Left ventricle myocardium inferior (tissue), 1 donor: ENCODE measurements at places on chromosomes 12 and 14.

- H3K4me1 ChIP-seq: no peaks in the 10 kb centered on the region
- no peak for DNase-seq
- no peak overlapping the region for H3K4me3 ChIP-seq
- H3K27me3 ChIP-seq: no peaks in the 10 kb centered on the region
Measured at GRCh38 chr12:90915353-90915752, 39.6 kb downstream of the CCER1 start.

DNA sequence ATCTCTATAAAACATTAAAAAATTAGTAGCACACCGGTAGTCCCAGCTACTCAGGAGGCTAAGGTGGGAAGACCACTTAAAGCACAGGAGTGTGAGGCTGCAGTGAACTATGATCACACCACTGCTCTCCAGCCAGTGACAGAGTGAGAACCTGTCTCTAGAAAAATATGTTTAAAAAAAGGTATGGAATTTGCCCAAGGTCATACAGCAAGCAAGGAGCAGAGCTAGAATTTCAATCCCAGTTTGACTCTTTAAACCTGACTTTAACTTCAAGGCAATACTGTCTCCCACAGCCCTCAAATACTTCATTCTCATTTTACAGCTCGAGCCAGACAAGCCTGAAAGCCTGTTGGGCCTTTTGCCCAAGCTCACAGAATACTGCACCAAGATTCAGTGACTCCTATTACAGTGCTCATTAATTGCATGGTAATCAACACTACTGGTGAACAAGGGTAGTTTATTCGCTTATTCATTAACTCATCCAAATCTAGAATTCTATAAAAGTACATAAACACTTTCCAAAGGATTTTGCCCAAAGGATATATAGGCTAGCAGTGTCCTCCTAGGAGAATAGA lies 8.0 kb downstream of the HECTD4 start:
- H3K27ac ChIP-seq: no peak overlapping the region
- no peak overlapping the region for H3K4me3 ChIP-seq
- no peaks in the 10 kb centered on the region for H3K36me3 ChIP-seq
- peaks cover 31% of the 10 kb centered on the region for H3K4me1 ChIP-seq
- H3K27me3 ChIP-seq: no peaks in the 10 kb centered on the region

- no peaks in the 10 kb centered on the region for H3K4me1 ChIP-seq
- DNase-seq: no peak
- H3K27me3 ChIP-seq: no peaks in the 10 kb centered on the region
- H3K4me3 ChIP-seq: no peak overlapping the region
- H3K27ac ChIP-seq: no peak overlapping the region
Measured at GRCh38 chr12:87802721-87803011, 226.5 kb downstream of the C12orf50 start.

DNA sequence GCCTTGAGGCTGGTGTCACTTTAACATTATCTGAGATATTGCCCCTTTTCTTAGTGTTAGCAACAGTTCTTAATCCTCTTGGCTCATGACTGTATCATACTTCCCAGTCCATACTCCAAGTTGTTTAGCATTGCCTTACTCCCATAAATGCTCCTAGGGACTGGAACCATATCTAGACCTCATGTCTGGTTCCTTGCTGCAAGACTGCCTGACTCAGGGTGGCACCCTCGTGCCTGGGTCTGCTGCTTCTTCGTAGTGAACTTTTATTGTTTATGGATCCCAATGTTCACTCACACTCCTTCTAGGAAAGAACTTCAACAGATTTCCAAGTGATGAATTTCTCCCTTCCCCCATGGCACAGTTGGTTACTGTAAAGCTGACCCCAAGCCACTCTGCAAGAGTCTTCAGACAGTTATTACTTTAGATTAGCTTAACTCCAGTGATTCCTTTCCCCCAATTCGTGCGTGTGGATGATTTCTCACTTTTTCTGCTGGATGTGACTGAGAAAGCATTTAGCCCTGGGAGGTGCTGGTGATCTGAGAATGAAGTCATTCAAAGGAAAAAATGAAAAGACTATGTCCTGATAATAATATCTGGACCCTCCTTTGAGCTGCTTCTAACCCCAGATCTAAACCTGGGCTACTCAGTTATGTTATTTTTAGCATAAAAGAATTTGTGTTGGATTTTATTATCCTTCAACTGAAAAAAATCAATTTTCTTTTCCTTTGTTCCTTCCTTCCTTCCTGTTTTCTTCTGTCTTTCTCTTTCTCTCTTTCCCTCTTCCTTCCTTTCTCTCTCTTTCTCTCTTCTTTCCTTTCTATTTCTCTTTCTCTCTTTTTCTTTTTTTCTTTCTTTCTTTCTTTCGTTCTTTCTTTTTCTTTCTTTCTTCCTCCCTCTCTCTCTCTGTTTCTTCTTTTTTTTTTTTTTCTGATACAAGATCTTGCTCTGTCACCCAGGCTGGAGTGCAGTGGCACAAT lies 47.5 kb upstream of the PPP1R12A start:
- H3K4me3 ChIP-seq: no peak overlapping the region
- no peak for DNase-seq
- H3K4me1 ChIP-seq: peaks cover 6% of the 10 kb centered on the region

DNA sequence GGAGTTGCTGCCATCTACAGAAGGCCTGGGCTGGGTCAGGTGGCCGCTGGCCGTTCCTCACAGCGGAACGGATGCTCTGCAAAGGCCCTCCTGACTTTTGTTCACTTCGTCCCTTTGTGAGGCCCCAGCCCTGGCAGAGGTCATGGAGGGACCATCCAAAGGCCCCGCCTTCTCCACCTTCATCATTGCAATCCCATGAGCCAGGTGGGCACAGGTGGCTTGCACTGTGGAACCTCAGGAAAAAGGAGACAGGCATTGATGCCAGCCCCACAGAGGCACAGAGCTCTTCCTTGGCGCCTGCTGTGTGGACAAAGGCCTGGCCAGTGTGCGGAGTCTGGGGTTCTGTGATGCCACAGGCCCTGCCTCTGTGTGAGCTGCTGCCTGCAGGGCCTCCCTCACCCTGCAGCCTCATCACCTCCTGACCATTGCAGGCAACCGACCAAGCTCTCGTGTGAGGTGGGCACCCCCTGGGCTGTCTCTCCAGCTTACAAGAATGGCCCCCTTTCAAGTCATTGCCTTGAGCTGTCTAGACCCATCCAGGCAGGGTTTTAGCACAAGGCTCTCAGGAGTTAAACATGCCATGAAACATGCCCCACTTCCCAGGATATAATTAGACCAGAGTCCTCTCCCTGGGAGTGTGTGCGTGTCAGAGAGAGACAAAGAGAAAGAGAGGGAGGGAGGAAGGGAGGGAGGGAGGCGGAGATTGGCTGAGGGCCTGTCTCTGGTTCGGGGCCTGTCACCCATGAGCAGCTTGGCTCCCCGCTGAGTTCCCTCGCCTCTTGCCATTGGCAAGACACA lies 19.3 kb downstream of the NFKBIA start:
- H3K27me3 ChIP-seq: no peaks in the 10 kb centered on the region
- H3K4me3 ChIP-seq: peak overlapping the region; percentile 35
- peak overlapping the region; percentile 93 for H3K27ac ChIP-seq

DNA sequence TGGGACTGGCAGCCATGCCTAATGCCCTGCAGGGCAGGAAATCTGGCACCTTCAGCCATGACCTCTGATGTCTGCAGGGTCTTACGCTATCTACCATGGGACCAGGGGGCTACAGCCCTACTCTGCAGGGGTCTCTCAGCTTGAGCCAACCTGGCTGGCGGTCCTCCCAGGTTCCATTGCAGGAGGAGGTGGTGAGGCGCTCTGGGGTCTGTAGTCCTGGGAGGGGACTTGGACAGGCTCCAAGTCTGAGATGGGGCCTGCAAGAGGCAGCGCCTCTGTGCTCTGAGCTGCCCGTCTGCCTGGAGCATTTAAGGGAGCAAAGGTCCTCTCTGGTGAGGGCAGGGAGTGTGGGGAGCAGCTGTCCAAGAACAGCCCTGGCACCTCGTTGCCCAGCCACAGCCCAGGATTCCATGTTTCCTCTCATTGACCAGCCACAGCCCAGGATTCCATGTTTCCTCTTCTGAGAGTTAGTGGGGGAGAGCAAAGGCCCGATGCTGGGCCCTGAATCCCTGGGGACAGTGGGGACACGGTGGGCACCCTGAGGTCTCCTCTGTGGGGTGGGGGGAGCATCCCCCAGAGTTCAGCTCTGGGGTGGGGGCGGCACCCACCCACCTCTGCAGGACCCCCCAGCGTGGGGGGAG lies 655 bp downstream of the PLD4 start:
- H3K4me3 ChIP-seq: no peak overlapping the region
- no peak for DNase-seq
- H3K36me3 ChIP-seq: no peaks in the 10 kb centered on the region
- no peaks in the 10 kb centered on the region for H3K4me1 ChIP-seq
- H3K27me3 ChIP-seq: peaks cover 79% of the 10 kb centered on the region
- H3K27ac ChIP-seq: no peak overlapping the region

DNA sequence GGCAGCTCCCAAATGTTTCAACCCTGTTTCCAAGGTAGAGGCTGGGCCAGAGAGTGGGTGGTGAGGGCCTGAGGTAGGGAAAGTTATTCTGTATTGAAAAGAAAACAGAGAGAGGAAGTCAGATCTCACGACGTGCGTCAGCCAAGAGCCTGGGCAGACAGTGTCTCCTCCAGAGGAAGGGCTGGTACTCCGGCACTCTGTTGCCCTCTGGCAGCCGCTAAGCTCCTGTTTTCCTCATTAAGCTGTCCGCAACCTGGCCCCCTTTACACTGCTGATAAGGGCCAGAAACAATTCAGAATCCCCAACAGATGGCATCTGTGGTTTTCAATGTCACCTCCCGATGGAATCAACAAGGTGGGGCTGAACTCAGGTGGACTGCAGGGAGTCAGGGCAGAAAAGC lies 26.0 kb upstream of the LTBP2 start:
- H3K4me1 ChIP-seq: peaks cover 29% of the 10 kb centered on the region
- no peaks in the 10 kb centered on the region for H3K36me3 ChIP-seq
- H3K27ac ChIP-seq: peak overlapping the region; percentile 69
- DNase-seq: no peak
- no peaks in the 10 kb centered on the region for H3K27me3 ChIP-seq

DNA sequence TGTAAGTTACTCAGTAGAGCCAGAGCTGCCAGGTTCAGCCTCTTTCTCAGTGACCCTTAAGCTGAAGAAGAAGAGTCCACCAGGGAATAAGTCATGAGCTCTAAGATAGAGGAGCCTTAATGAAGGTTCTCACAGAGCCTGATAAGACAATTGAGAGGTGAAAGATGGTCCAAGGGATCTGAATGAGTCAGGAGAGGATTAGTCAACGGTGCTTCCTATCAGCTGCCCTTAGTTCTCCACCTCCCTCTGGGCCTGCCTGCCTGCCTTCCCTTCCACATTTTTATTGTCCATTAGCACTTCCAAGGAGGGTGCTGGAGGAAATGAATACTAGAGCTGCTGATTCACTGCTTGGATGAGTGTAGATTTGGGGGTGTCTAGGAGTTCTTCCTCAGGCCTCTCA lies 161.7 kb upstream of the RMST start:
- H3K4me3 ChIP-seq: no peak overlapping the region
- no peak overlapping the region for H3K27ac ChIP-seq
- no peaks in the 10 kb centered on the region for H3K4me1 ChIP-seq
- DNase-seq: no peak
- no peaks in the 10 kb centered on the region for H3K27me3 ChIP-seq

DNA sequence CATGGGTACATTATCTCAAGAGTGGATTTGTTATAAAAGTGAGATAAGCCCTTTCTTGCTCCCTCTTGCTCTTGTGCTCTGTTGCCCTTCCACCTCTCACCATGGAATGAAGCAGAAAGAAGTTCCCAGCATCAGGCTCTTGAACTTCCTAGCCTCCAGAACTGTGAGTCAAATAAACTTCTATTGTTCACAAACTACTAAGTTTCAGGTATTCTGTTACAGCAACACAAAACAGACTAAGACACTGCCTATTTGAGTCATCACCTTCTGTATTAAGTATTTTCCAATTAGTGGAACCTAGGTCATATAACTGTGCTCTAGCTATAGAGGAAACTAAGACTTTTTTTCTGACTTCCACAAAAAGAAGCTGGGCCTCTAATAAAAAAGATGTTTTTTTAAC lies 201.2 kb upstream of the FOXG1 start:
- H3K27ac ChIP-seq: no peak overlapping the region
- H3K27me3 ChIP-seq: no peaks in the 10 kb centered on the region
- H3K36me3 ChIP-seq: no peaks in the 10 kb centered on the region
- no peaks in the 10 kb centered on the region for H3K4me1 ChIP-seq
- no peak for DNase-seq

- H3K36me3 ChIP-seq: no peaks in the 10 kb centered on the region
- no peak overlapping the region for H3K4me3 ChIP-seq
- no peak for DNase-seq
- H3K4me1 ChIP-seq: no peaks in the 10 kb centered on the region
- no peak overlapping the region for H3K27ac ChIP-seq
- no peaks in the 10 kb centered on the region for H3K27me3 ChIP-seq
Measured at GRCh38 chr14:74754157-74754556, 9.0 kb upstream of the YLPM1 start.

- peak overlapping the region; percentile 18 for H3K27ac ChIP-seq
- H3K4me3 ChIP-seq: no peak overlapping the region
- DNase-seq: no peak
- peaks cover 59% of the 10 kb centered on the region for H3K4me1 ChIP-seq
- no peaks in the 10 kb centered on the region for H3K27me3 ChIP-seq
Measured at GRCh38 chr14:52902971-52903619, 47.8 kb downstream of the FERMT2 start.

DNA sequence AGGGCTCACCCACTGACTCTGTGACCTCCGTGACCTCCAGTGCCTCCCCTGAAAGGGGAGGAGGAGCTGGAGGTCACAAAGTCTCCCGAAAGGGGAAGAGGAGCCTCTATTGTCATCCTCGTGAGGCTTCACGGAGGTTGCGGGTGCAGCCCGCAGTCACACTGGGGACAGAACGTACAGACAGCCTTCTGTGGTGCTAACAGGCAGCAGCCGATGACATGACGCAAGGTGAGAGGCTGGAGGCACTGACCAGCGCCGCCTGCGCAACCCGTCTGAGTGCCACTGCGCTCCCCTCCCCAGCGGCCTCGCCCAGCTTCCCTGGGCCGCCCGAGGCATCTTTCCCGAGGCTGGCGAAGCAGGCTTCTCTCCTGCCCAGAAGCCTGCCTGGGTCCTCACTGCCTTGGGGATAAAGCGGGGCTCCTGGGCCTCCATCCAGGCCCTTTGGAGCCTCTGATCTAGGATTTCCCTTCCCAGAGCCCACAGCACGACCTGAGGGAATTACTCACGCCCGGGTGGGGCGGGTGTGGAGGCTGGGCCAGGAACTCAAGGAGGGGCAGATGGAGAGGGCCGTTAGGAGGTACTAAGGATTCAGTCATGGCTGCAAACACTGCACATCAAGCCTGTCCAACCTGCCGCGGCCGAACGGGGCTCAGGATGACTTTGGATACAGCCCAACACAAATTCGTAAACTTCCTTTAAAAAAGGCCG lies 12.3 kb upstream of the LBHD2 start:
- peak overlapping the region; percentile 36 for H3K27ac ChIP-seq
- no peak for DNase-seq
- H3K4me1 ChIP-seq: peaks cover 75% of the 10 kb centered on the region
- no peaks in the 10 kb centered on the region for H3K36me3 ChIP-seq
- no peak overlapping the region for H3K4me3 ChIP-seq

GRCh38 chr12:104282109-104282508 lies 21.4 kb upstream of the EID3 start:
- no peak for DNase-seq
- no peak overlapping the region for H3K27ac ChIP-seq
- H3K4me3 ChIP-seq: no peak overlapping the region
- peaks cover 14% of the 10 kb centered on the region for H3K4me1 ChIP-seq
- H3K27me3 ChIP-seq: no peaks in the 10 kb centered on the region

- peaks cover 17% of the 10 kb centered on the region for H3K4me1 ChIP-seq
- peak overlapping the region; percentile 72 for H3K4me3 ChIP-seq
- H3K36me3 ChIP-seq: no peaks in the 10 kb centered on the region
- no peak for DNase-seq
Measured at GRCh38 chr14:94128216-94128839, 1.1 kb downstream of the IFI27L2 start.
